ENCODE measurements at places on chromosomes 13 and 19.

- no peak for DNase-seq
These were observed 245.2 kb downstream of the TBC1D4 start for GRCh38 chr13:75236774-75237173.

- no peak for DNase-seq
These were observed 11.5 kb downstream of the TECR start for GRCh38 chr19:14540741-14541525.

- no peak for DNase-seq
These were observed 991.6 kb upstream of the SLC10A2 start for GRCh38 chr13:104057861-104058260.

DNA sequence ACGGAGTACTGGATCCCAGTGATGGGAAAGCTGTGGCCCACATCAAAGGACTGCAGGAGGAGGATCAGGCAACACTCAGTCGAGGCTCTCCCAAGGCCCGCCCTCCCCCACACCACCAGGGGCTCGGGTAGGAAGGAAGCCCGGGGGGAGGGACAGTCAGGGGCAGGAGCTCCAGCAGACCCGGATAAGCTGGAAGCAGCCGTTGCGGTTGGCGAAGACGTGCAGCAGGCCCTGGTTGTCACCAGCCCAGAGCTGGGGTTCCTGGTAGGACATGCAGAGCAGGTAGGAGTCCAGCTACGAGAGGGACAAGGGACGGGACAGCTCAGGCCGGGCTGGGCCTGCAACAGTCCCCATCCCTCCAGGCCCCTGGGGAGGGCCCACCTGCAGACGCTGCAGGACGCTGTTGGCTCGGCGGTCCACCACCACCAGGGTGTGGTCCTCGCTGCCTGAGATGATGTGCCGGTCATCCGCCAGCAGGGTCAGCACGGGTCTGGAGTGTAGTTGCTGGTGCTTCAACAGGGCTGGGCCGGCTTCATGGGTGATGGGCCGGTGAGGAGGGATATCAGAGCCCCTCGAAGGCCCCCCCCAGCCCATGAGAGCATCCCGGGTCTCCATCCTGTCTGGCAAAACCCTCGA lies 1.9 kb downstream of the GNG14 start:
- no peak for DNase-seq

DNA sequence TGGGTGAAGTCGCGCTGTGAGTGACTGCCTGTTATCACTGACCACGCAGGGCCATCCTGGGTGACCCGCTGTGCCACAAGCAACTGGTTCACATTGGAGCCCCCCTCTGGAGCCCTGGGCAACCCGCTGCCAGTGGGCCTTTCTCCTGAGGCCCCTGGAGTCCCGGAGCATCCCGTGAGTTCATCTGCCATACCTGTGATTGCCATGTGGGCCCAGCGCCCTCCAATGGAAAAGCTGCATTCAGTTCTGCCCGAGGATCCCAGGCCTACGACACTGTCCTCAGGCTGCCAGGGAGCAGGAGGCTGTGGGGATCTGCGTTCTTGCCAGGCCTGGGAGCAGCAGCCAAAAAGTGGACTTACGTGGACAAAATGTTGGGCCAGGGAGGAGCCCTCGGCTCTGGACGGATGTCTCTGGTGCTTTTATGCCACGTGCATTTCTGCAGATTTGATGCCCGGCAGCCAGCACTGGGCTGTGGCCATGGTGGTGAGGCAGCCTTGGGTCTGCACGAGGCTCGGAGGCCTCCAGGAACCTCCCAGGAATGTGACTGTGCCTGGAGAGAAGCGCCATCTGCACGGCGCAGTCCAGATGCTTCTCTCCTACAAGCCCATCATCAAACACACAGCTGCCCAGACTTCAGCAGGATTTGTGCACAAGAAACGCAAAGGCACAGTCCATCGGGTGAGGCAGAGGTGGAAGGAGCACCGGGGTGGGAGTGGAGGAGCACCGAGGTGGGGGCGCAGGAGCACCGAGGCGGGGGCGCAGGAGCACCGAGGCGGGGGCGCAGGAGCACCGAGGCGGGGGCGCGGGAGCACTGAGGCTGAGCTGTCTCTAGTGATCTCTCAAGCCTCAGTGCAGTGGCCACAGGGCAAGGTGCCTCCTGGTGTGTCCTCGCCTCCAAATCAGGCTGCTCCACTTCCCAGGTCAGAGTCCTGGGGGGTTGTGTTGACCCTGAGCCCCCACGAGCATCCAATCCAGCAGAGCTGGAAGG lies 44.0 kb downstream of the C13orf46 start:
- DNase-seq = no peak

DNA sequence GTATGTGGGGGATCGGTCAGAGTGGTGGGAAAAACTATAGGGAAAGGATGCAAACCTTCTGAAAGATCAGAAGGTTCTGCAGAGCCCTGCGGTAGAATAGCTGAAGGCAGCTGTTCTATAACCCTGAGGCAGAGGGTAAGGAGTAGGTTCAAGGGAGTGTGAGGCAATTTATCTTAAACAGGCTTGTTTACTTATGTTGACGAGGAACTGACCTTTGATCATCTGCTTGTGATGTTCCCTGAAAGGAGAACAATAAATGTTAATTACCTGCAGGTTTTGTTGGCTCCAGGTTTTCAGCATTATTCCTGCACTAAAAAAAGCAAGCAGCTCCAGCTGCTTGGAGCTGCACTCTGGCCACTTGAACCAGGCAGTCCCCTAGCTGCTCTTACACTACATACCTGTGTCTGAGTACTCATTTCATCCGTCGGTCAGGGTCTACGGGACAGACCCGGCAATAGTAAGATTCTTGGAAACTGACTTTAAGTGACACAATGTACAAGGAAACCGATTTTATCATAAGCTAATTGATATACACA lies 202.1 kb downstream of the TBC1D4 start:
- no peak for DNase-seq

DNA sequence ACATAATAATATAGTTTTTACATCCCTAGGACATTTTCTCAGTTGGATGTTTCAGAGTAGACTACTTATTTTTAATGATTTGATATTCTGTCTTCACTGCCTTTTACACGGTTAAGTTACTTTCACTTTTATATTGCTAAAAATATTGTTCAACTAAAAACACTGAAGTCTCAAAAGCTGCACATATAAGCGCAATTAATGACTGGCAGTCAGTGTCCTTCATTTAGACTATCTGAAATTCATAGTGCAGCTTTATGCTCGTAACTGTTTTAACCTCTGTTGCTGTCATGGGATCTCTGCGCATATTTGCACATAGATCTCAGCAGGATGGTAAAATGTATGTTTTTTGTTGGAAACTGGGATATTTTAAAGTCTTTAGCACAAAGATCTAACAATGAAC lies 864.3 kb downstream of the SLITRK6 start:
- DNase-seq = no peak

- no peak for DNase-seq
These were observed 13.3 kb downstream of the NDUFB7 start for GRCh38 chr19:14558370-14559066.

DNA sequence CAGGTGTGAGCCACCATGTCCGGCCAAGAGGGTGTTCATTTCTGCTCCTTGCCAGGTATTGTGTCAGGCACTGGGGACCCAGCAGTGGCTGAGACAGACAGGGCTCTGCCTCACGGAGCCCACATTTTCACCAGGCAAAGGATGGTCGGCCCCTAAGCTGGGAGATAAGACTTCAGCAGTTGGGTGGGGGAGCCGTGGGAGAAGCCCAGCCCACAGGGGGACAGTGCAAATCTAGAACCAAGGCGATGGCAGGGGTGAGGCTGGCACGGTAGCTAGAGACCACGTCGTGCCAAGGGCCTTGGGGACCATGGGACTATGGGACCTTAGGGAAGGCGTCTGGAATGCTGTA lies 8.3 kb downstream of the LSR start:
- no peak for DNase-seq

DNA sequence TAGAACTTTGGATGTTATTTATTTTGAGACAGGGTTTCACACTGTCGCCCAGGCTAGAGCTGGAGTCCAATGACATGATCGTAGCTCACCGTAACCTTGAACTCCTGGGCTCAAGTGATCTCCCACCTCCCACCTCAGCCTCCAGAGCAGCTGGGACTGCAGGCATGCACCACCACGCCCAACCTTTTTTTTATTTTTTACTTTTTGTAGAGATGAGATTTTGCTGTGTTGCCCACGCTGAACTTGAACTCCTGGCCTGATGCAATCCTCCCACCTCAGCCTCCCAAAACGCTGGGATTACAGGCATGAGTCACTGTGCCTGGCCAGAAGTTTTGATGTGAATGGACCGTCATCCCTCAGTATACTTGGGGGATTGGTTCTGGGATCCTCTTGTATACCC lies 13.7 kb downstream of the ANKRD27 start:
- DNase-seq = no peak

GRCh38 chr19:29610213-29610573 lies 4.1 kb downstream of the POP4 start:
- DNase-seq = no peak
